Daoy (cell line): ENCODE measurements at places on chromosomes 12 and 14. TPM values are rescaled to one million over a fixed set of nuclear protein-coding genes. Genes with fewer than 3 reads are reported as not detected.
A peak's percentile ranks its signal among the peaks of the same experiment; 100 is the strongest.

The GLS2 gene
- total RNA-seq: 5.4 TPM in 1 of 2 replicates, not detected in the other

The PRKD1 gene
- 2.9 and 3.3 TPM in 2 replicates for total RNA-seq

The SERPINA1 gene
- 26.1 and 30.8 TPM in 2 replicates for total RNA-seq

The CD9 gene
- 83.5 and 95.3 TPM in 2 replicates for total RNA-seq

The PACS2 gene
- total RNA-seq: 11.6 and 28.2 TPM in 2 replicates

The GLIPR1L1 gene
- total RNA-seq: not detected in 2 replicates

- peak; percentile 45 for DNase-seq
Measured at GRCh38 chr14:61472801-61473376, 151.5 kb downstream of the PRKCH start.

- DNase-seq: no peak
Measured at GRCh38 chr12:117044790-117045159, 54.4 kb downstream of the TESC start.

GRCh38 chr12:106131676-106132075, 7.1 kb downstream of the NUAK1 start:
- DNase-seq: no peak

DNA sequence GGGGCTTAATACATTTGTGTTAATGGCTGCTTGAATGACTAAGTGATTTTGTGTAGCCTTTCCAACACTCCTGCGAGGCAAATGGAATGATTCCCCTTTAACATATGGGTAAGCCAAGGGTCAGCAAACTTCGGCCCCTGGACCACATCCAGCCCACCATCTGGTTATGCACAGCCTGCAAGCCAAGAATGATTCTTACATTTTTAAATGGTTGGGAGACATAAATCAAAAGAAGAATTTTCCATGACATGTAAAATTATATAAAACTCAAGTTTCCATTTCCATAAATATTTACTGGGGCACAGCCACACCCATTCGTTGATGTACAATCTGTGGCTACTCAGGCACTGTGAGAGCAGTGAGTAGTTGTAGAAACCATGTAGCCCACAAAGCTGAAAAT, 9.0 kb downstream of the SLC8B1 start:
- no peak for DNase-seq

- DNase-seq: no peak
Measured at GRCh38 chr12:128314611-128315010, 47.6 kb downstream of the TMEM132C start.

- peak; percentile 63 for DNase-seq
Measured at GRCh38 chr12:79934281-79935020, 446 bp downstream of the PPP1R12A start.

DNA sequence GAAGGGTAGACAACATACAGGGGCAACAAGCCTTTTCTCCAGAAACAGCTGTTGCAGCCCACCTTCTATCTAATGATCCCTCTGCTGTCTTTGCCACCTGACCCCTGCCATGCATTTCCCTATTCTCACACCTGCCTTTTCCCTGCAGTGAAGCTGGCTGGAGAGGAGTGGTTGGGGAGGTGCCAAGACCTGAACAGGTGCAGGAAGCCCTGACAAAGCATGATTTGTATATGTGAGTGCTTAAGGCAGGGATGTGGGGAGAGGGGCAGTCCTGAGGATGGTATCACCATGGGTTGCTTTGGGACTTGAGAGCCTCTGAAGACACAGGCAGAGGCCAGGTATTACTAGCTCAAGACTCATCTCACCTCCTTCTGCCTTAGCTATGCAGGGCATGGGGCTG, 2.9 kb upstream of the PFDN5 start:
- no peak for DNase-seq

- DNase-seq: peak; percentile 49
Measured at GRCh38 chr14:23366426-23366921, 1.5 kb upstream of the EFS start.

GRCh38 chr14:51430079-51430478, 190.0 kb downstream of the TMX1 start:
- DNase-seq: no peak

DNA sequence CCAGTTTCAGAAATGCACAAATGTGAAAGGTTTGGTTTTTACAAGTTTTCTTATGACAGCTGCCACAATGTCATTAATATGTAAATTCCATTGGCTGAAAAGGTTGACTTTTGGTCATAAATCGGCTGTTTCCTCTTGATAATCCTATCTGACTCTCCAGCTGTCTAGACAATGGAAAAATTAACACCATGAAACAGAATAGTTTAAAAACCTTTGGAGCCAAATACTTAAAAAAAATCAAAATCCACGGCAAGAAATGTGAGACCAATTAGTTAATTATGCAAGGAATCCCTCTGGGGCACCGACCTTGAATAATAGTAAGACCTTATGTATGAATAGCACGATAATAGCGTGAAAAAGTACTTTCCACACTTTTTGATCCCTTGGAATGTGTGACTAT, 138.0 kb downstream of the ZNF664 start:
- no peak for DNase-seq

GRCh38 chr12:122371475-122372045, 50.9 kb downstream of the CLIP1 start:
- DNase-seq: no peak
